ENCODE measurements at places on chromosomes 7 and 10. TPM values are rescaled to one million over a fixed set of nuclear protein-coding genes. Genes with fewer than 3 reads are reported as not detected.

The EEPD1 gene
- 13.8 TPM for total RNA-seq

The STOX1 gene
- 1.5 TPM for total RNA-seq

The C10orf53 gene
- not detected for total RNA-seq

The TCTN3 gene
- total RNA-seq, result 15.6 TPM

The MGMT gene
- total RNA-seq, result 19.3 TPM

The CALHM1 gene
- total RNA-seq, result 0.21 TPM

The NKX1-2 gene
- not detected for total RNA-seq

The VENTX gene
- not detected for total RNA-seq

The FAM25A gene
- total RNA-seq, result not detected

The AGAP9 gene
- 3.5 TPM for total RNA-seq

The ATOH7 gene
- not detected for total RNA-seq

The FBXL13 gene
- total RNA-seq, result 0.15 TPM

Data from activated CD4-positive, alpha-beta T cell treated with anti-CD3 and anti-CD28 coated beads, Interleukin-2, amount 10 ng/mL, durations not matched to agents 7 days and 5 days (primary cell).